ENCODE measurements at places on chromosomes 5 and 9.

GRCh38 chr5:57986761-57987341 is 473.0 kb downstream of the PLK2 start:
- no peak for DNase-seq

- no peak for DNase-seq
These were observed 312.6 kb downstream of the TMEM232 start for GRCh38 chr5:110413856-110414255.

DNA sequence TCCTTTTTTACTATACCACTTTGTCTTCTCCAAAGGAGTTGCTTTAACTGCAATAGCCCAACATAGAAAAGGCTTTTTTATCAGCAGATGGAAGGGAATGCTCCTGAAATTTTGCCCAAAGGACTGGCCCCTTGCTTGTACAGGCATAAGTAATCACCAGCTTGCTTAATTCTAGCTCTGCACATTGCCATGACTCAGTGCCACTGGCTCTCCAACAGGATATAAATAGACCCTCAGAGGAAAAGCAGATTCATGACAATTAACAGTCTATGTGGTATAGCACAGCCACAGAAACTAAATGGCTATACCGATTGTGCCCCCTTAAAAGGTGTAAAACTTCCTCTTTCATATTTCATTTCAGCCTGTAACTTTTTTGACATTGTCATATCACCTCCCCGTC is 227.0 kb downstream of the ZNF608 start:
- peak; percentile 73 for DNase-seq

GRCh38 chr9:73264631-73265030 is 113.0 kb downstream of the ANXA1 start:
- no peak for DNase-seq

- DNase-seq: no peak
These were observed 128.8 kb upstream of the FBXL7 start for GRCh38 chr5:15371184-15371583.

DNA sequence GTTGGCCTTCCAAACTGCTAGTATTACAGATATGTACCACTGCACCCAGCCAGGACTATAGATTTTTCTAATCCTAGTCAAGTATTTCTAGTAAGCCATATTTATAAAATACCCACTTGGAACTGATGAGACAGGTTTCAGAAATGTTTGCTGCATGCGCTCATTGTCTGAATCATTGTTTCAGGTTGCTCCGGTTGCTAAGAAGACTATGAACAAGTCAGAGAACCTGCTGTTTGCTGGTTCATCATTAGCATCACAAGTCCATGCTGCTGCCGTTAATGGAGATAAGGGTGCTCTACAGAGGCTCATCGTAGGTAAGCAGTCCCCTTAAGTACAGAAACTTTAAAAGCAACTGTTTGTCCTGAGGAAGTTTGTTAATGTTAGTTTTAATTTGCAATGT is 5.3 kb downstream of the INVS start:
- DNase-seq: no peak

DNA sequence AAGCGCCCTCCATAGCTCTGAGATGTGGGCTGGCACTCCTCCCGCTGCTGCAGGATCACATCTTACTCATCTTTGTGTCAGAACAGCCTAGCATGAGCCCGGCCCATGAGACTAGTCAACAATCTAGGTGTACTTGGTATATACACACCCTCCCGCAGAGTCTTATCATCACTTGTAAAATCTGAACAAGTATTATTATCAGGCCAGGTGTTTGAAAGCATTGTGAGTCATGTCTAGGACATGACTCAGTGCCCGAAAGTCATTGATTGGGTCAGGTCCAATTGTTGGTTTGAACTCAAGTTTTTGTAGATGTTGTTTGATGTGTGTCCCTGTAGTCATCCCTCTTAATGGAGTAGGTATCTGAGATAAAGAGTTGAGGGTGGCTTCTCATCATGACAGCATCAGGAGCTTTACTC is 108.7 kb downstream of the CFAP90 start:
- DNase-seq: no peak

- no peak for DNase-seq
These were observed 20.5 kb downstream of the SWI5 start for GRCh38 chr9:128296340-128297220.

DNA sequence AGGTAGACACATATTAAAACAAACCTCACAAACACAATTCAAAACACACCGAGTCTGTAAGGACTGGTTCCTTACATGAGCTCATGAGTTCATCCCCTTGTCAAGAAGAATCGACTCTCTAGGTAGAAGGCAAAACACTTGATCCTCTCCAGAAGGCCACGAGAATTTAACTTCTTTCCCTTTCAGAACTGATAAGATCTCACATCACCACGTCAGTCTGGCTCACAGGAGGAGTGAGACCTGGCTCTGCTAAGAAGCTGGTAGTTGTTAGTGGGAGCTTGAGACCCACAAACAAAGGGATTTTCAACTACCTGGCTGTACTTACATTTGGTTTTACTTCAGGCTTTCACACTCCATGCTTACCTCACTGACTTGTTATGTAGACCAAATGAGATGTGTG is 459.2 kb downstream of the ARHGEF28 start:
- no peak for DNase-seq

- DNase-seq: no peak
These were observed 70.9 kb downstream of the GAPVD1 start for GRCh38 chr9:125332527-125332926.

- DNase-seq: no peak
These were observed 217.3 kb downstream of the ADAMTS6 start for GRCh38 chr5:65264420-65264819.

DNA sequence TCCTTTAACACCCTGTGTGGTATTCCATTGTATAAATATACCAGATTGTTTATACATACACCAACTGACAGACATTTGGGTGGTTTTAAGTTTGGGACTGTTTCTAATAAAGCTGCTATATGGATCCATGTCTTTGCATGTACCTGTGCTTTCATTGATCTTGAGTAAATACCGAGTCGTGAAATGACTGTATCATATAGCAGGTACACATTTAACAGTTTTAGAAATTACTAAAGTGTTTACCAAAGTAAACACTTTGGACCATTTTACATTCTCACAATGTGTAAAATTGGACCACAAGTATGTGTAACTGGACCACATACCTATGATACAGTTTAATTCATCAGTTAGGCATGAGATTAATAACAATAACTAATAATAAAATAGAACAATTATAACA is 175.2 kb downstream of the FBXL17 start:
- no peak for DNase-seq

- no peak for DNase-seq
These were observed 1.6 kb downstream of the SREK1IP1 start for GRCh38 chr5:64766941-64767340.

DNA sequence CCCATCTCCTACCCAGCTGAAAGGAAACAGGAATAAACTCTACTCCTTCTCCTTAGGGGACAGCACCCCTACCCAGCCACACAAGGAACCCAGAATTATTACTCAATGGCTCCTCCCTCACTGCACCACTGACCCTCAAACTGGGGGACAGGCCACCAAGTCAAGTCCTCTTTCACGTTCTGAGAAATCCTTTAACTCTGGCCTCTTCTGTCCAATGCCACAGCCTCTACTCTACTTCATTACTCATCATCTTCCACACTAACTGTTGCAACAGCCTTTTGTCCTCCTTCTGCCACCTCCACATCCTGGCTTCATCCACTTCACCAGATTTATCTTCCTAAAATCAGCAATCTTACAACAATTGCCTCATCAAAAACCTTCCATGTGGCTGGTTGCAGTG is 6.8 kb downstream of the TTC39B start:
- DNase-seq: no peak

- no peak for DNase-seq
These were observed 20.6 kb upstream of the HAND1 start for GRCh38 chr5:154498591-154498990.

DNA sequence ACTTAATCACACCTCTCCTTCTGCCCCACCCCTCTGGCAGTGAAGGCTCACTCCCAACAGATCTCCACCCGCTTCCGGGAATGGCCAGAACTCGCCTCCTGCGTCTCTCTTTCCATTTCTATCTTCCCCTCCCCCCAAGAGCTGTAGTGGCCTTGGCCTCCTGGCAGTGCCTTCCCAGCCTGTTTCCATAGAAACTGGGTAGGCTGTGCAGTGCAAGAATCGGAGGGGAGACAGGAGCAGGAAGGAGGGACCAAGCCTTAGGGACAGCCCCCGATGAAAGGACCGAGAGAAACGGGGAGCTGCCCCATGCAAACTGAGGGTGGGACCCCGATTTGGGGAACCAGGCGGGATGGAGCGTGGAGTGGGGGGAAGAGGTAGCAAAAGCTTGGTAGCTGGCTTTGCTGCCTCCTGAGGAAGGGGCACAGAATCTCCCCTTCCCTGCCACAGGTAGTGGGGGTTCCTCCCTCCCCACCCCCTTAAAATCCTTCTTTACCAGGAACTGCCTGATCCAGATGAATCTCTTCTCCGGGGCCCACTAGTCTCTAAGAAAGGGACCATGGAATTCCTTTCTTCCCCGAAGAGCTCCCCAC is 4.5 kb upstream of the PCDH1 start:
- DNase-seq: no peak

GRCh38 chr9:136075134-136075841 is 19.8 kb downstream of the NACC2 start:
- no peak for DNase-seq

DNA sequence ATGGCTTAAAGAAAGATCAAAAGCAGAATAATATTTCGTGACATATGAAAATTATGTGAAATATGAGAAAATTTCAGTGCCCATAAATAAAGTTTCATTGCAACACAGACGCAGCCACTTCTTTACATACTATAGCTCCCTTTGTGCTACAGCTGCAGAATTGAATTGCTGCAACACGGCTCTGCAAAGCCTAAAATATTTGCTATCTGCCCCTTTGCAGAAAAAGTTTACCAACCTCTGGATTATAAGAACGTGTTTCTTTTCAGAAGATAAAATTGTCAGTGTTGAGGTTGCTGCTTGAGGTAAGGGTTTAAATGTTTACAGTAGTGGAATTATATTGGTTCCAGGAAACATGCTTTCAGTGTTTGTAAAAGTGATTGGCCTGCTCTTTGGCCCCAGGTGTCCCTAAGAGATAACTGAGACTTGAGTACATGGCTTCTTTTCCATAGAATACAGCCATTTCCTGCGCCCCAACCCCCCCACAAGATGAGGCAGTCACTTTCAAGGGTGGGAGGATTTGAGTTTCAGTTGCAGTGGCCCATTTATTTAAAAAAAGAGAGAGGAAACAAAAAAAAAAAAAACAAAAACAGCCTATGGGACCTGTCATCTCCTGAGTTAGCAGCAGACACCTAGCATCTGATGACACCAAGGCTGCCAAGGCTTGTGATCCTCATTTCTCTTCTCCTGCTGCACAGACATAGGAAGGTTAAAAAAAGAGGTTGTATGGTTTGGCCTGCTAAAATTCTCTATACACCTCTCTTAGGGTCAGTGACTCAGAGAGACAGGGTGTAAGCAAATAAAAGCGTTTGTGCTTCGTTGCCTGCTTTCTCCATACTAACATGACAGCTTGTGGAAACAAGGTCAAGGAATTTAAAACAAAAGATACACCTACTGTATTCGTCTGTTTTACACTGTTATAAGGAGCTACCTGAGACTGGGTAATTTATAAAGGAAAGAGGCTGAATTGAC is 28.0 kb upstream of the HTR4 start:
- no peak for DNase-seq

- no peak for DNase-seq
These were observed 75.0 kb upstream of the IL6ST start for GRCh38 chr5:56069652-56070226.

GRCh38 chr9:97594381-97594921 is 38.7 kb downstream of the TSTD2 start:
- DNase-seq: no peak

GRCh38 chr9:120692901-120693699 is 21.2 kb downstream of the MEGF9 start:
- no peak for DNase-seq

GRCh38 chr5:134000696-134001453 is 3.9 kb downstream of the VDAC1 start:
- DNase-seq: no peak

GRCh38 chr5:13276156-13276555 is 668.3 kb downstream of the DNAH5 start:
- DNase-seq: no peak

- no peak for DNase-seq
These were observed 13.8 kb downstream of the TMEM8B start for GRCh38 chr9:35842795-35843194.

DNA sequence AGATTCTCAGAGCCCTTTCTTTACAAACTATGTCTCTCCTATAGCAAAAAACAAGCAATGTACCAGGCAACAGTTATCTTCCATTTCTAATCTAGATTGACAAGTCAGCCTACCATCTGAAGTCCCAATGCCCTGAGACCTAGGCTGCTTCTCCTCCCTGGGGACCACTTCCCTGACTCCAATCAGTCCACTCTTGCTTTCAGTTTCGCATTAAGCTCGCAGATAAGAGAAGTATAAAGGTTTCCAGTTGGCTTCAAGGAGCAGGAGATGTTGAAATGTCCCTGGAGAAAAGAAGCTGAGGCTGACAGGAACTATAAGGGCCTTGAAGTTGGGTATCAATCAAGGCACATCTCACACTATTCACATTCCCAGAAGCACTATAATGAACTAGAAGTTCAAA is 32.3 kb downstream of the ERP44 start:
- peak; percentile 46 for DNase-seq

- DNase-seq: no peak
These were observed 19.4 kb downstream of the RAB14 start for GRCh38 chr9:121182101-121182836.

DNA sequence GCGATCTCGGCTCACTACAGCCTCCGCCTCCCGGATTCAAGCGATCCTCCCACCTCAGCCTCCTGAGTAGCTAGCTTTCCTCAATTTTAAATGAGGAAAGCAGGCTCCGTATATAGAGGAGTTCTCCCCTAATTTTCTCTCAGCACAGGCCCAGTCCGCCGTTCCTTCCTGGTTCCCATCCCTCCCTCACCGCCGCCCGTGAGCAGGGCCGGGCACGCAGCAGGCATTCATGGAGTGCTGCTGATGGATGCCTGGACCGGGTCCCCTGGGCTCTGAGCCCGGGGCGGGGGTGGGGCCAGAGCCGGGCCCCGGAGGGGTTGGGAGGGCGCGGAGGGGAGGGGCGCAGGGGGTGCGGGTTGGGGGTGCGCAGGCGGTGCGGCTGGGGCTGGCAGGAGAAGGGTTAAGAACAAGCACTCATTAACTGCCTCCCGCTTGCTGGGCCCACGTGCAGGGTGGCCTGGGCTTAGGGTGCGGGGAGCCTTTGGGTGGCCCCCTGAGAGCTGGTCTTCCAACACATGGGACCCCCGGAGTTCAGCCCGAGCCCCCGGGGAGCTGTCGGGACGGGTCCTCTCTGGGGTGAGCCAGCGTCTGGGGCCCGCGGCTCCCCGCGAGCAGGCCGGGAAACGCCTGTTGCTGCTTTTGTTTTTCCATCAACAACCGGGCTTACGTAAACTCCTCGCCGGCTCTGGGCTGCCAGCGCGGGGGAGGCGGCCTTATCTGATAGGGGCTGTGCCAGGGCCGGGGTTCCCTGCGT is 33.7 kb downstream of the LHX2 start:
- DNase-seq: peak; percentile 79

DNA sequence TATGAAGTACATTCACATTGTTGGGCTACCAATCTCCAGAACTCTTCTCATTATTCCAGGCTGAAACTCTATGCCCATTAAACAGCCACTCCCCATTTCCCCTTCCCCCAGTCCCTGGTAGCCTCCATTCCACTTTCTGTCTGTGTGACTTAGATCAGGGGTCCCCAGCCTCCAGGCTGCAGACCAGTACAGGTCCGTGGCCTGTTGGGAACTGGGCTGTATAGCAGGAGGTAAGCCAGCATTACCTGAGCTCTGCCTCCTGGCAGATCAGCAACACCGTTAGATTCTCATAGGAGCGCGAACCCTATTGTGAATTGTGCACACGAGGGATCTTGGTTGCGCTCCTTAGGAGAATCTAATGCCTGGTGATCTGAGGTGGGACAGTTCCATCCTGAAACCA is 23.1 kb downstream of the ZNF618 start:
- no peak for DNase-seq

GRCh38 chr9:128097543-128098296 is 29.7 kb downstream of the SLC25A25 start:
- DNase-seq: peak; percentile 18
